ENCODE measurements at places on chromosomes 1 and 21.

- DNase-seq = no peak
Measured at GRCh38 chr1:209603877-209604276, 20.4 kb downstream of the CAMK1G start.

DNA sequence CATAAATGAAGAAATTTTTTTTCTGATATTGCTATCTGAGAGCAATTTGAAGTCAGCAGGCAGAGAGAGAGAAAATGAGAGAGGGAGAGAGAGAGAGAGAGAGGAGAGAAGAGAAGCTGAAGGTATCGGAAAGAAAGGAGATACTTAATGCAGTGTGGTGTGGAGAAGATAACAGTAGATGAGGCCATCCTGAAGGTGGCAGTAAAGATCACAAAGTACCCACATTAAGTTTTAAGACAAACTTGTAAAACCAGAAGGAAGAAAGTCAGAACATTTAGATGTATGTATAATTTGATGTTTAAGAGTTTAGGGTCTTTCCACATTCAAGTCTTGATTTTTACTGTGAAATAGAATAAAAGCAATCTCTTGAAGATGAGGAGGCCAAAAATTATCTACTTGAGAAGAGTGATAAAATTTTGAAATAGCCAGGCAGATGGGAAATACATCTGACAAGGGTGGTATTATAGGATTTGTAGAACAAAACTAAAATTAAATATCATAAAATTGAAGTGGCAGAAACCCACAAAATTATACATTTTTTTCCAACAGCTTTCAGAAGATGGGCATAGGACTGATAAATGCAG is 1753.4 kb downstream of the MRPL39 start:
- peak; percentile 39 for DNase-seq

DNA sequence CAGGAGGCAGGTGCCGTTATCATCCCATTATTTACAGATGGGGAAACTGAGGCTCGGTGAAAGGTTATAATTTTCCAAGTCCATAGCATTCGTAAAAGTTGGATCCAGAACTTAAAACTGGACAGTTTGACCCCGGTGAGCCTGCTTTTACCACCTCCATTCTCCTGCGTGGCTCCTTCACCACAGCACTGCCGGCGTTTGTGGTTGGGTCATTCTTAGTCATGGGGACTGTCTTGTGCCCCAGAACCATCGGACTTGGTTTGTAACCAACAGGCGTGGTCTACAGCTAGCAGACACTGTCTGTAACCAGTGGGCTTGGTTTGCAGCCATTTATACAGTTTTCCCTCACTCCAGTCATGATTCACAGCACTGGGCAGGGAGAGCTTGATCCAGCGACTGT is 511.3 kb downstream of the NPHP4 start:
- no peak for DNase-seq

GRCh38 chr1:66957938-66958337 is 33.1 kb downstream of the MIER1 start:
- no peak for DNase-seq

DNA sequence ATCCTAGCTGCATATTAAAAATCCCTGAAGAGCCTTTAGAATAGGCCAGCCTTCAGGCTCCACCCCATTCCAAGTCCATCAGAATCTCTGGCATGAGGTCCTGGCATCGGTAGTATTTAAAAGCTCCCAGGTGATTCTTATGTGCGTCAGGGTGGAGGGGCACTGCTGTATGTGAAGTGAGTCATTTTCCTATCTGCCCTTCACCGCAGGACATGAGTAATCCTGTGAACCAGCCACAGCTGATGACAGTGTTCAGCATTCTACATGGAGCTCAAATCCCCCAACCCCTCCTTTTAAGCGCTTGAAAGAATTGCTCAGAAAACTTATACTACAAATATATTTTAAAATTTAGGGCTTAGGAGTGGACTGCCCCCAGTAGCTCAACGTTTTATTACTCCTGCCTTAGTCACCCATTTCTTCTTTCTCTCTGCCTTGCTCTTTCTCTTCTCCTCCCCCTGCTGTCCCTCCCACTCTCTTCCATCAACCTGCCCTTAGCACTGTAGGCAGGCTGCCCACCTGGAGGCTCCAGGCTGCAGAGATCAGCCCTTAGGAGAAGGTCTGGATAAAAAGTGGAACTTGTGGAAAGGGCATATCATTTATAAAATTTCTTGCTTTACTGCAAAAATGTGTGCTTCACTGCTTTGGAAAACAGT is 73.8 kb upstream of the ZNF281 start:
- no peak for DNase-seq

GRCh38 chr1:60041783-60042182 is 31.8 kb downstream of the C1orf87 start:
- no peak for DNase-seq

- peak; percentile 71 for DNase-seq
Measured at GRCh38 chr1:226002667-226003501, 3.7 kb upstream of the SDE2 start.

GRCh38 chr21:22561946-22562345 is 1563.7 kb downstream of the NCAM2 start:
- no peak for DNase-seq

DNA sequence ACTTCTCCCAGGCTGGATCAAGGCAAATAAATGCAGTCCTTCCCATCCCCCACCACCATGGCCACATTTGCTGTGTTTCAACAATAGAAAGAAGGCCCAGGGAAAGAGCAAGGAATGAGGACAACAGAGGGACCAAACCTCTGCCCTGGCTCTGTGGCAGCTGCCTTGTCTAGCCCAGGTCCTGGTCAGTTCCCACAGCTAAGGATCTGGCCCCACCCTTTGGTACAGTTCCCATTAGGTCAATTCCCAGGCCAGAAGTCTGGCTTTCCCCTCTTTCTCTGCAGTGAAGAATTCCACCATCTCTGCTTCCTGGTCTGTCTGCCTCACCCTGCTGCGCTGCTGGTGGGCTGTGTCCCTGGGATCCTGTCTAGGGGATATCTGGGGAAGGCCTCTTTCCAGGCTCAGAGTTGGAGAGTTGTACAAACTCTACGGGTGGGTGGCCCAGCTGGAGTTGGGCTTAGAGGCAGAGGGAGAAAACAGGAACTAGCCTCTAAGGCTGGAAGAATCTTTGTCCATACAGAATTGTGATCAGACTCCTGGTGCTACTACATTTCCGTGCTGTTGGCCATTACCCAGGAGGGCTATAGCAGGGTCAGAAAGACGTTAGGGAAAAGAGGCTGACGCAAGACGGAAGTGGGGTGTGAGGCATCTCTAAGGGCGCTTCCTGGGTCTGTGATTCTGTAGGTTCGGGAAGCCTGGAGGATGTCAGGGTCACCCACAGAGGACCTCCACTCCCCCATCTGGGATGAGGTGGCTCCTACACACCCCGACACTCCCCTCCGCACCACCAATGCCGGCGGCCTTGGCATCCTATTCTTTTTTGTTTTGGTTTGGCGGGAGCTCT is 953 bp upstream of the NDUFS2 start:
- DNase-seq = no peak

DNA sequence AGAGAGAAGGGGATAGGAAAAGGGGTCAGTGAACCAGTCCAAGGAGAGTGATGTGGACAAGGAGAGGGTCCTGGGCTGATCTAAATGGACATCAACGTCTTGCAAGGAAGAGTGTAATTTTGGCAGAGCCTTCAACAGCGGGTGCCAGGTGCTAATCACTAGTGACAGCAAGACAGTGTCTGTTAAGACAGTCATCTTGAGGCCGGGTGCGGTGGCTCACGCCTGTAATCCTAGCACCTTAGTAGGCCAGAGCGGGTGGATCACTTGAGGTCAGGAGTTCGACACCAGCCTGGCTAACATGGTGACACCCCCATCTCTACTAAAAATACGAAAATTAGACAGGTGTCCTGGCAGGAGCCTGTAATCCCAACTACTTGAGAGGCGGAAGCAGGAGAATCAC is 12.2 kb upstream of the PADI6 start:
- DNase-seq = no peak

GRCh38 chr1:119516680-119517079 is 9.7 kb downstream of the HSD3B1 start:
- no peak for DNase-seq

GRCh38 chr1:152108882-152109222 is 6.4 kb downstream of the TCHH start:
- DNase-seq = no peak

DNA sequence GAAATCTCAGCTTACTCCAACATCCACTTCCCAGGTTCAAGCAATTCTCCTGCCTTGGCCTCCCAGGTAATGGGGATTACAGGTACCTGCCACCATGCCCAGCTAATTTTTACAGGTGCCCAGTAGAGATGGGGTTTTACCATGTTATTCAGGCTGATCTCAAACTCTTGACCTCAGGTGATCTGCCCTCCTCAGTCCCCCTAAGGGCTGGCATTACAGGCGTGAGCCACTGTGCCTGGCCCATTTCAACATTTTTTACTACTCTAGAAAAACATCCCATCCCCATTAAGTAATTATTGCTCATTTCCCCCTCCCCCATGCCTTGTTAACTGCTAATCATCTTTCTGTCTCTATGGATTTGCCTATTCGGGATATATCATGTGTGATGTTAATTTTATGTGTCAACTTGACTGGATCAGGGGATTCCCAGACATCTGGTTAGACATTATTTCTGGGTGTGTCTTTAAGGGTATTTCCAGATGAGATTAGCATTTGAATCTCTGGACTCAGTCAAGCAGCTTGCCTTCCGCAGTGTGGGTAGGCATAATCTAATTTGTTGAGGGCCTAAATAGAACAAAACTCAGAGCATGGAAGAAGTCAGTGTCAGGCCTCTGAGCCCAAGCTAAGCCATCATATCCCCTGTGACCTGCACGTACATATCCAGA is 33.0 kb upstream of the ZBTB8B start:
- no peak for DNase-seq

Measured in brain (organoid and tissue), 16 donors.